ENCODE measurements at places on chromosomes 6 and 20.
A peak's percentile ranks its signal among the peaks of the same experiment; 100 is the strongest.

DNA sequence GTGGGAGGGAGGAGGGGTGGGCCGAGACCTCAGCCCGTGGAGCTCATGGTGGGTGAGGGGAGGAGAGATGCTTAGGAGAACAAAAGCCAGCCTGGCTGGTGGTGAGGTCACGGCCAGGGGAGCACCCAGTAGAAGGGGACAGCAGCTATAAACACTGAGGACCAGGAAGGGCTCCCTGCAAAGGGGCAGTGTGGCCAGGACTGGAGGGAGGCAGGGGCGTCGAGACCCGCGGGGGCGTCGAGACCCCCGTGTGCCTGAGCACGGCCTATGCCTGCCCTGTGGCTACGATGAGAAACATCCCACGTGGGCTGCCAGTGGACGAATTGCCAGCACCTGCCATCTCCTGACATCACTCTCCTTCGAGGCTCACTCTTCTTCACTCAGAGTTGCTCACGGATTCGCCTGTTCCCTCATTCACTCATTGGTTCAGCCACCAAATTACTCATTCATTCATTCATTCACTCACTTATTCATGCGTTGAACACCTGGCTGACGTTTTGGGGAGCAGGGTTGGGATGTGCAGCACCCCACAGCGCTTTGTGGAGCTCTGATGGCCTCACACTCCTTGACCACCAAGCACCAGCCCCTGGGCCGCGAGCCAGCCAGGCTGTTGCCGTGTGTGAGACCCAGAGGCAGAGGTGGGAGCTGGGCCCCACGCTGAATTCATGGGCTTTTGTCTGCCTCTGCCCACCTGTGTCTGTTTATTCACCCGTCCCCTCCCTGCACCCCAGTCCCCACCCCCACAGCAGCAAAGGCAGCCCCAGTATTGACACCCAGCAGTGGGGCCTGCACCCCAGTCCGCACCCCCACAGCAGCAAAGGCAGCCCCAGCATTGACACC lies 61.2 kb upstream of the BHLHE23 start:
- DNase-seq: no peak

DNA sequence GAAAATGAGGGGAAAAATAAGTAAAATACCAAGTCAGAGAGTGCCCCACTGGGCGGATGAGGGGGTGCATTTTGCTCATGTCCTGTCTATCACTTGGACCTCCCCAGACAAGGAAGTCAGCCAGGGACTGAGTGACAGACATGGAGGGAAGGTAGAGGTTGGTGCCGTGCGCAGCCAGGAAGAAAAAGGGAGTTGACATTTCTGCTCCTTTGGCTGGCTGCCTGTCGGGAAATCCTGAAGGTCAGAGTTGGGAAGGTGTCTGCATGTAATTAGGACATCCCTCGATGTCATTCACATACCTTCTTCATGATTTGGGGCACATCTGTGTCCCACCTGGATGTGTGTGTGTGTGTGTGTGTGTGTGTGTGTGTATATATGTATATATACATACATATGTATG lies 8.9 kb downstream of the GUCA1A start:
- no peak for DNase-seq

GRCh38 chr6:22826961-22827360 lies 257.6 kb downstream of the HDGFL1 start:
- DNase-seq: no peak

GRCh38 chr6:107491138-107491609 lies 1.3 kb downstream of the SOBP start:
- no peak for DNase-seq

- no peak for DNase-seq
Measured at GRCh38 chr20:8209061-8209460, 77.0 kb downstream of the PLCB1 start.

GRCh38 chr6:73519926-73520687 lies 725 bp downstream of the EEF1A1 start:
- DNase-seq: no peak

GRCh38 chr20:1323256-1323655 lies 5.7 kb downstream of the SDCBP2 start:
- DNase-seq: no peak

DNA sequence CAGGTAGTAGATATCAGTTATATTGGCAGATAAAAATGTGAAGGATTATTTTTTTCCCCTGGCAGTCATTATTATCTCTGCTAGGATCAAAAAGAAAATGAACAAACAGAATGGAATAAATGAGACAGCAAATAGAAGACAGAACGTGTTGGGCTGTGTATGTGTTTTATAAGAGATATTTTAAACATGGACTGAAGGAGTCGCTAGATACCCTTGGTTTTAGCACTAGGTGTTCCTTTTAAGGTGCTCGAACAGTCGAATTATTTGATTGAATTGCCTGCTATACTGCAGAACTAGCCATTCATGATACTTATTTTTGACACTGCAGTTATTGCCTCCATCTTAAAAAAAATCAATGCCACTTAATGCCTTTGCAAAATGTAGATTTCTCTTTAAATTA lies 3.7 kb downstream of the GRIK2 start:
- no peak for DNase-seq

DNA sequence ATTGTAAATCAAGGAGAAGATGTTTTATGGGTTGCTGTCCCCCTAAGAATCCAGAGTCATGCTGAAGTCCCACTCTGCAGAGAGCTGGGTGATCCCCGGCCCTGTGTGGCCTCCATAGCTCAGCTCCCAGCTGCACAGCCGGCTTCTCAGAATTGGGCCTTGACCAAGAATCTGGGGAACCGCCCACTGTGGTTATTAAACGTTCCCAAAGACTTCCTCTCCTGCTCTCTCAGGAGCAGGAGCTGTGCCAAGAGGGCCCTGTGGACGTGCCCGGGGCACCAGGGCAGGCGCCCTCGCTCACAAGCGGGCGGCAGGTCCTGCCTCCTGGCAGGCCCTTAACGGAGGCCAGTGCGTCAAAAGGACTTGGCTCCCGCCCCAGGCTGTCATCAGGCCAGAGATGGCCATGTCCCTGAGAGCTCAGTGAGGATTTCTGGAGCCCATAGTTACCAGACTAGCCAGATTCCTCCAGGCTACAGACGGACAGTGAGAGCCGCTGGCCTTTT lies 30.4 kb downstream of the ZC3H12D start:
- peak; percentile 84 for DNase-seq

DNA sequence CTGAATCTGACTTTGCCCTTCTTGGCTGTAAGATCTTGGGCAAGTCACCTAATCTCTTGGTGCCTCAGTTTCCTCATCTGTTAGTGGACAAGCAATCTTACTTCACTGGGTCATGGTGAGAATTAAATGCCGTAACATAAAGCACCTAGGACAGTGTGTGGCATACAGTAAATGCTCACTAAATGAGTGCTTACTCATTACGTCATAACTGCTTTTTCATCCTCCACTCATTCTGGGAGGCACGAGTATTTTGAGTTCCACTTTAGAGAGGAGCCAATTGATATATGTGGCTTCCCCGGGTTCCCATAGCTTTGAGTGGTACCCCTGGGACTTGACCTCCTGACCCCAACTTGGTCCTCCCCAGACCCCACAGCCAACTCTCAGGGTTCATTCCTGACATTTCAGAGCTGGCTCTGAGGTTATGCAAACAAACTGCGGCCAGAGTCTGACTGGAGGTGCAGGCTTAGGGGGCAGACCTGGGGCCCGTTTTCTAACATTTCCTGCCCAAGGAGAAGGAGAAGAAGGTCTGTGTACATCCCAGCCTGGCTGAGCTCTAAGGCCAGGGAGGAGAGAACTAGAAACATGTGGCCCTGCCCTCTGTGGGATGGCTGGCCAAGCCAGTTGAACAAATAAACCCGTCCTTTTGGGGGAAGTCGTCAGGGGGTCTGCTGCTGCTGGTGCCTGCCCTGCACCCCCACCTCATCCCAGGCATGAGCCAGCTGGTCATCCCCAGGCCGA lies 5.8 kb downstream of the ANGPT4 start:
- no peak for DNase-seq

DNA sequence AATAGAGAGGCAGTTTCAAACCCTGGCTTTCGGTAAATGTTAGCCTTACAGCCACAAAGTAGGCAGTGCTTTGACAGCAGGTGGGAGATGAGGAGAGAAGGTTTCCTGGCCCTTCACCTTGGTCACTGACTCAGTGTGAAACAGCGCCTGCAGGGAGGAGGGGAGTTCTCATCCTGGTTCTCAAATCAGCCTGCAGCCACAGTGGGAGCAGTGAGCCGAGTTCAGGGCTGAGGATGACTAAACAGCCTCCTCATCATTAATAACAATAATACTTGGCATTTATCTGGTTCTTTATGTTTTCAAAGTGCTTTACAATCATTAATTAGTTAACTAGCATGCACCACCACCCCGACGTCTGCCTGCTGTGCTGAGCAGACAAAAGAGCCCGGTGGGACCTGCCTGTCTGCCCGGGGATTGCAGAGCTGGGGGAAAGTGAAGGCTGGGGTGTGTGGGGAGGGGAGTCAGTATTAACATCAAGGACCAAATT lies 59.6 kb downstream of the PRDM1 start:
- no peak for DNase-seq

DNA sequence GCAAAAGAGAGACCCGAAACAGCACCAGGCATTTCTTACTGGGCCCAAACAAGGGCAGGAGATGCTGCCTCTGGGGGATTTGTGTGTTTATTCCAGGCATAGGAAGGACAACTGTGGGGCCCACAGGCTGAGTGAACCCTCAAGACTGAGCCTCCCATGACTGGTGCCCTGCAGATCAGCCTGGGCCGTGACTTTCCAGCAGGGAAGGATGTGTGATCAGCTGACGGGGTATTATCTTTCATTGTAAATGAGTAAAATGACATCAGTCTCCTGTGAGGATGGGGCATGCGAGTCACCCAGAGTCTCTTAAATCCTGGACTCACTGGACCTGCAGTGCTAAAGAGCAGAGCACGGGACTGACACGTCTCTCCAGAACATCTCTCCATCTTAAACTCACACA lies 3.9 kb upstream of the TEAD3 start:
- no peak for DNase-seq

DNA sequence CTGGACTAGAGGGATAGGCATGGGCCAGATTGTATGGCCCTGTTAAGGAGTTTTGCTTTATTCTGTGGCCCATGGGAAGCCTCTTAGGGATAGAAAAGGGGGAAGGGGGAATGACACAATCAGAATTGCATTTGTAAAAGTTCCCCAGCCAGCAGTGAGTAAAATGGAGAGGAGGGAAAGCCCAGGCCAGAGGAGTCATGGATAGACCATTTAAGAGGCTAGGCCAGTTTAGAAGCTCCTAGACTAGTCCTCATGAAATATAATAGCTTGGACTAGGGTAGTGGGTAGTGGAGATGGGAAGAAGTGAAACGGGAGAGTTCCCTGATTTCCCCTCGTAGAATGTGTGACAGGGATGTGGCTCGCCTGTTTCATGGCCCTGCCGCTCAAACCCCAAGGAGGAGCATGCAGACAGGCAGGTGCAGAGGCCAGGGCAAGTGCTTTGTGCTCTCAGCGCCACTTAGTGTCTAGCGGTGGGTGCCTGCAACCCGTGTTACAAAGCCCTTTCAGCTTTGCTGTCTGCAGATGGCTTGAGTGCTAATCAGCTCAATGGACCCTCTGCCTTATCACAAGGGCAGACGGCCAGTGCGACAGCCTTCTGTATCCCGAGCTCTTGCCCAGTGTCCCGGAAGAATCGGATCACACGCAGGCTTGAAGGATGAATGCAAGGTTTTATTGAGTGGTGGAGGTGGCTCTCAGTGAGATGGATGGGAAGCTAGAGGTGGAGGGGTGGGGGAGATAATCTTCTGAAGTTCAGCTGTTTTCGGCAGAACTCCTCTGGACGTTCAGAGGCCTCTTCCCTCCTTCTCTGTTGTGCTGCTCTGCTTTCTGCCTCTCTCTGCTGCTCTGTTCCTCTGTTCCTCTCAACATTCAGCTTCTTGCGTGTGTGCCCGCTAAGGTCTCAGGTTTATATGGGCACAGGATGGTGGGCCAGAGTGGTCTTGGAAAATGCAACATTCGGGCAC lies 141.1 kb downstream of the CEP57L1 start:
- no peak for DNase-seq

DNA sequence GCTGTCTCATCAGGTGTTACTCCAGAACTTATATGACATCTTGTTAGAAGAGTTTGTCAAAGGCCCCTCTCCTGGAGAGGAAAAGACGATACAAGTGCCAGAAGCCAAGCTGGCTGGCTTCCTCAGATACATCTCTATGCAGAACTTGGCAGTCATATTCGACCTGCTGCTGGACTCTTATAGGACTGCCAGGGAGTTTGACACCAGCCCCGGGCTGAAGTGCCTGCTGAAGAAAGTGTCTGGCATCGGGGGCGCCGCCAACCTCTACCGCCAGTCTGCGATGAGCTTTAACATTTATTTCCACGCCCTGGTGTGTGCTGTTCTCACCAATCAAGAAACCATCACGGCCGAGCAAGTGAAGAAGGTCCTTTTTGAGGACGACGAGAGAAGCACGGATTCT lies 43.7 kb upstream of the SMIM28 start:
- DNase-seq: no peak

GRCh38 chr6:166166314-166167257 lies 1.1 kb downstream of the TBXT start:
- DNase-seq: no peak

GRCh38 chr20:33825340-33826269 lies 14.5 kb downstream of the CHMP4B start:
- DNase-seq: no peak

GRCh38 chr6:133899556-133899955 lies 10.6 kb downstream of the TCF21 start:
- DNase-seq: no peak

DNA sequence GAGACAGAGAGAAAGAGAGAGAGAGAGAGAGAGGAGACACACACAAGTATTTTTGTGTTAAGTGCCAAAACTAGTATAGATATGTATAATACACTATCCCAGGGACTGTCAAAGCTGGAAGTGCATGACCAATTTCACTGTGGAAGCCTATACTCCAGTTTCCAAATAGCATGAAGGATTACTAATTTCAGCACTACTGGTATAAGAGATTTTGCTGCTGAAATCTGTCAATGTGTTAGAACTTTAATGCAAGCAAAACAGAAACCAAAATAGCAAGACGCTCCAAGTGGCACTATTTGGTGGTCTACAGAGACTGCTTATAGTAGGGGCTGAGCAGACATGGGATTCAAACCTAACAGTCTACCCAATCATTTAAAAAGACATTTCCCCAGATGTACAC lies 284.8 kb downstream of the BTBD9 start:
- DNase-seq: no peak

GRCh38 chr6:121608270-121608669 lies 172.8 kb downstream of the GJA1 start:
- no peak for DNase-seq

GRCh38 chr20:57513199-57513598 lies 11.7 kb downstream of the CTCFL start:
- DNase-seq: no peak

- no peak for DNase-seq
Measured at GRCh38 chr6:131037194-131037897, 25.7 kb downstream of the EPB41L2 start.

GRCh38 chr6:98925831-98926230 lies 21.9 kb downstream of the FBXL4 start:
- DNase-seq: no peak

DNA sequence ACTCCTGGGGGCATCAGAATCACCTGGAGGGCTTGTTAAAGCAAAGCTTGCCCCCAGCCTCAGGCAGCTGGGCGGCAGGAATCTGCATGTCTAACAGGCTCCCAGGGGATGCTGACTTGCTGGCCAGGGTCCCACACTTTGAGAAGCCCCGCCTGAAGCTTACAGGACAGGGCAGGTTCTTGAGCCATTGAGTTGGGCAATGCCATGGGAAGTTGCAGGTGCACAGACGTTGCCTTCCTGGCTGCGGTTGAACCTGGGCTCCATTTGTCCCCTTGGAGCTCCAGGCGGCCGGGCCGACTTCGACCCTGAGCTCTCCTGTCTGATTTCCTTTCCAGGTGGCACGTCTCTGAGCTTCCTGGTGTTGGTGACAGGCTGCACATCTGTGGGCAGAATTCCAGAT lies 46.8 kb downstream of the SYNJ2 start:
- no peak for DNase-seq

All from H54 (cell line).